Bronchial epithelial cell (primary cell): ENCODE measurements at places on chromosomes 2 and 18.

GRCh38 chr2:216287251-216287650 is 85.0 kb downstream of the MARCHF4 start:
- DNase-seq = no peak

GRCh38 chr2:6730649-6731532 is 134.8 kb downstream of the CMPK2 start:
- DNase-seq = no peak

GRCh38 chr2:237319887-237320286 is 94.1 kb downstream of the COL6A3 start:
- DNase-seq = no peak

GRCh38 chr18:77559274-77559910 is 309.7 kb downstream of the GALR1 start:
- DNase-seq = no peak

GRCh38 chr2:9996321-9996720 is 44.8 kb downstream of the GRHL1 start:
- no peak for DNase-seq

GRCh38 chr2:196758474-196759377 is 40.8 kb downstream of the GTF3C3 start:
- DNase-seq = peak; percentile 11
